ENCODE measurements at places on chromosomes 7 and 10.

DNA sequence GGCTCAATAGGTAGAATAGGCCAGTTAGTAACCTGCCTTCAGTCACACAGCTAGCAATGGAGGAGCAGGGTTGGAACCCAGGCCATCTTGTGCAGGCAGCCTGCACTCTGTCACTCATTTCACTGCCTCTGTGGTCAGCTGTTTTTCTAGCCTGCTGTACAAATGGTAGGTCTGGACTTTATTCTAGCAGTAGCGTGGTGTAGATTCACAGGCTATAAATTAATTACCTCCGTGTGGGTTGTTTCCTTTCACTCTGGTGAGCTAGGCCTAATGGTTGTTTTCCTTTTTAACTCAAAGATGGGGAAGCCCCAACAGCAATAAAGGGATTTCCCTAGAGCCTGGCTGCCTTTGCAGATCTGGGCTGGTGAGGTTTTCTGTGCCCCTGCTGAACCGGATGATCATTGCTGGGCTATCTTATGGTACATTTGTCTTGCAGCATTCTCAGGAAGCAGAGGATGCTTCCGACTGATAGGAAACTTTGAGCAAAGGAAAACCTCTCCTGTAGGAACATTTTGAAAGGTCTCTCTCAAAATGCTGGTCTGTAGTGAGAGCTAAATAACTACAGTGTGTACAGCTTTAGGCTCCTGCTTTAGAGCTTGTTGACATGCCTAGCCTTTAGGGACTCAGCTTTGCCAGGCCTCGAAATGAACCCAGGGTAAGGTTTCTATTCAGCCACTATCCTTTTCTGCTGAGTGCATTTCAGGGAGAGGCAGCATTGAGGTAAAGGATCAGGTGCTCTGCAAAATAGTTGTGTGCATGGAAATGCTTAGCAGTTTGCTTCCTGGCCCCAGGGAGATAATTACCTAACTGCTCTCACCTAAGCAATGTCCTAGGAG lies 157.4 kb downstream of the ST7 start:
- peak; percentile 33 for DNase-seq

- DNase-seq = no peak
Observed at GRCh38 chr7:29270594-29271318, 76.2 kb downstream of the CHN2 start.

- no peak for DNase-seq
Observed at GRCh38 chr10:100899171-100899570, 13.6 kb upstream of the SLF2 start.

GRCh38 chr7:1249731-1250130 lies 17.1 kb downstream of the UNCX start:
- DNase-seq = no peak

DNA sequence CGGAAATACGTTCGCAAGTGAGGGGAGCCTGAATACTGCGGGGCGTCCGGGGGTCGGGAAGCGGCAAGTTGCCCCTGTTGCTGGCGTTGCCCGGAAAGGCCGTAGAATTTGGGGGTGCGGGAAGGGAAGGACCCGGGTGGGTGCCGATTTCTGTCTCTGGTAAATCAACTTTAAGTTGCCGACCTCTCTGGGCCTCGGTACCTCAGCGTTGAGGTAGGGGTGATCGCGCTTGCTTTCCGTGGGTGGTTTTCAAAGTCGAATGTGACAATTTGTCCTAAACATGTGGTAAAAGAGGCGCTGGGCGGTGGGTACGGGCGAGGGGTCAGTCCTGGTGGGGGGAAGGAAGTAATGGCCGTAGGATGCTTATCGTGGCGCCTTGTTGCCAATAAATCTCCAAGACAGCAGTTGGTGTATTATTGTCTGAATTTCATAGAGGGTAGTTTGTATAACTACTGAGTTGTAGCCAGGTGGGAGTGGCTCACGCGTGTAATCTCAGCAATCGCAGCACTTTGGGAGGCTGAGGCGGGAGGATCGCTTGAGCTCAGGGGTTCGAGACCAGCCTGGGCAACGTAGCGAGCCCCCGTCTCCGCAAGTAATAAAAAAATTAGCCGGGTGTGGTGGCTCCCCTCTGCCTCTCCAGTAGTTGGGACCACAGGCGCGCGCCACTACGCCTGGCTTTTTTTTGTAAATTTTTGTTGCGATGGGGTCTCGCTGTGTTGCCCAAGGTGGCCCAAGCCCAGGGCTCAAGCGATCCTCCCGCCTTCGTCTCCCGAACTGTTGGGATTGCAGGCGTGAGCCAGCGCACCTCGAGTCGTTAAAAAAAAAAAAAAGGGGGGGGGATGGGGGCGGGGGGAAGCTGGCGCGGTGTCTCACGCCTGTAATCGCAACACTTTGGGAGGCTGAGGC lies 644 bp downstream of the BUD23 start:
- DNase-seq = no peak

DNA sequence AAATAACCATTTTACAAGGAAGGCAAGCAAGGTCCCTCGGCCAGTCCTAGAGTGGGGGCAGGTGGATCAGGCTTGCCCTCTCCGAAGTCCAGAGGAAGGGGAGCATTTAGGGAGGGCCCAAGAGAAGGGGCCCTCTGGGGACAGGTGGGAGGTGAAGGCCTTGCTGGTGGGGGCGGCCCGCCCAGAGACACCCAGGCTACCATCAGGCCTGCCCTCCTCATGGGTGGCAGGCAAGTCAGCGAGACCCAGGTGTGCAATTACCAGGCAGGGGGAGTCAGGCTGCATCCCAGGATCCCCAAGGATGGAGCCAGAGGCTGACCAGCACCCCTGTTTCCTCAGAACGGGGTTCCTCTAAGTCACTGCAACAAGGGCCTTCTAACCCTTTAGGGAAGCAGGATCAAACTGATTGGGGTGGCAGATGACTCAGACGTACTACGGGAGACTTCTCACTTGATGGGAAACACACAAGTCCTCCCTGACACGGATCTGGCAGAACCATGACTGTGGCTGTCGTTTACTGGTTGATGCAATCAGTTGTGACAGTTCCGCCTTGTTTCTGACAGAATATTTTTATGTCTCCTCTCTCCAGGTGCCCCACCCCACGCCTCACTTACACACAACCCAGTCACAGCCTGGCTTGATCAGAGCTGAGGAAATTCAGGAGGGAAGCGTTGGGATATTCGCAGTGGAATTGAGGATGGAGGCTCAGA lies 8.2 kb downstream of the LOXL4 start:
- DNase-seq = no peak

GRCh38 chr10:125709553-125710474 lies 9.7 kb upstream of the EDRF1 start:
- no peak for DNase-seq

DNA sequence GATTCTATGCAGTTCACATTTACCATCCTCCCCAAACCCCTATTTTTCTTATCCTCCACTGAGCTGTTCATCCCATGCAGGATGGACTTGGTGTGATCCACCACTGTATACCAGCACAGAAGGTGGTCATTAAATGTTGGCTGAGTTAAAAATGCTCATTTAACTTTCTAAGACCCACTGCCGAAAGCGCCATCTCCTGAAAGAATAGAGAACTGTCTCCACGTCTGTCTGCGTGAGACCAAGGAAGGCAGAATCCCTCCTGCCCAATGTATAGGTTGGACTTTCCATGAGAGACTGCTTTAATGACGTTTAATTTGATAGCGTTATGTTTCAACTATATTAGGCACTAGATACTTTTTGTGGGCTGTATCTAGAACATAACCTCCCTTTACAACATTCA lies 124.3 kb downstream of the GPAM start:
- DNase-seq = no peak

Data from ELF-1 (cell line).